CD8-positive, alpha-beta T cell (primary cell): ENCODE measurements at places on chromosomes 4 and X. TPM values are rescaled to one million over a fixed set of nuclear protein-coding genes. Genes with fewer than 3 reads are reported as not detected.

DNA sequence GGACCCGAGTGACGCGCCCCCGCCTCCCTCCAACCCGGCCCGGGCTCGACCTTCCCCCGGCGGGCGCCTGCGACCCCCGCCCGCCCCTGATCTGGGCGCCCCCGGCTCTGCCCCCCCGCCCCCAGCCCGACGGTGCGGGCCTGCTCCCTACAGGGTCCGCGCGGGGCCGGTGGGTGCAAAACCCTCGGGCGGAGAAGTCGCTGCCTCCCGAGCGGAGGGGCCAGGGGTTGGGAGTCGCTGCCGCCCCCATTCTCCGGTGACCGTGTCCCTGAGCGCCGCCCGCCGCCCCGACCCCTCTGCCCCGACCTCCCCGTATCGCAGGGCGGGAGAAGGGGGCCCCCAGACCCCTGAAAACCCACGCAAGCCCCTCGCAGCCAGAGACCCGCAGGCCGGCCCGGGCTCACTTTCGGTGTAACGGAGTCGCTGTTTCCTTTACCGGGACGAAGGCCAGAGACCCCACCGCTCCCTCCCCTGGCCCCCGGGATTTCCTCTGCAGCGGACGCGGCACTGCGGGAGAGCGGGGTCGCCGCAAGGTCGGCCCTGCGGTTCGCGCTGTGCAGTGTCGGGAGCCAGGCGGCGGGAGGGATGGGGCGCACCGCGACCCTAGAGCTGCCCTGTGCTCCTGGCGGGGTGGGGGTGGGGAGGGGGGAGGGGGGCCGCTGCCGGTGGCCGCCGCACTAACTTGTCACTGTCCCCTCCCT lies 729 bp upstream of the CPLX1 start:
- DNase-seq, result no peak

GRCh38 chr4:156476359-156476758 lies 495.2 kb downstream of the PDGFC start:
- DNase-seq, result no peak

- DNase-seq, result no peak
Observed at GRCh38 chr4:58590722-58591121, 1480.5 kb upstream of the IGFBP7 start.

DNA sequence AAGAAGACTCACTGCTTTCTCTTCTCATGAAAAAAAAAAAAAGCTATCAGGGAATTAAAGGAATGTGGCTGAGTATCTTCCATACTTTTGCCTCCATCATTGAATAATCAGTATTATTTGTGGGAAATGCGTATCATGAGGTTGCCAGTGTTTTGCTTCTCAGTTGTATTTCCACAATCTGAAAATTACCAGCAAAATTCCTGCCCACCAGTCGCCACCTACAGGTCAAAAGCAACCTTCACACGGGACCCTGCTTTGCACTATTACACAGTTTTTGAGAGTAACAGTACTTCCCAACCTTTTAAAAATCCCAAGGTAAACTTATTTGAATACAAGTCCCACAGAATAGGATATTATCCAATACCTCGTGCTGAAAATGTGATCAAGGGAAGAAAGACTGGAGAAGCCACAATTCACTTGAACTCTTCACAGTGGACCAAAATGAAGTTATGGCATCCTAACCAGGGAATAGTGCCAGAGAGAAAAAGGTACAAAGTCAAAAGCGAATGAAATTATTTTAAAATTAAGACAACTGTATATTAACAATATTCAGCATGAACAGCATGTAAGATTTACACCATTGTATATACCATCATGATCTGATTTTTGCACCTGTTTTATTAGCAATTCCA lies 30.4 kb downstream of the PGRMC1 start:
- DNase-seq, result peak; percentile 15

Gene ZFP92
- total RNA-seq, result 0.24 TPM
